Activated gamma-delta T cell (primary cell): ENCODE measurements at places on chromosomes 5 and 9.

- DNase-seq, result no peak
Measured at GRCh38 chr5:106648401-106648800, 1022.3 kb downstream of the EFNA5 start.

GRCh38 chr5:156755421-156756087 is 94.5 kb upstream of the PPP1R2B start:
- no peak for DNase-seq

GRCh38 chr5:107571621-107572536 is 98.9 kb downstream of the EFNA5 start:
- peak; percentile 60 for DNase-seq

GRCh38 chr5:81027481-81028058 is 67.4 kb downstream of the RASGRF2 start:
- DNase-seq, result no peak

DNA sequence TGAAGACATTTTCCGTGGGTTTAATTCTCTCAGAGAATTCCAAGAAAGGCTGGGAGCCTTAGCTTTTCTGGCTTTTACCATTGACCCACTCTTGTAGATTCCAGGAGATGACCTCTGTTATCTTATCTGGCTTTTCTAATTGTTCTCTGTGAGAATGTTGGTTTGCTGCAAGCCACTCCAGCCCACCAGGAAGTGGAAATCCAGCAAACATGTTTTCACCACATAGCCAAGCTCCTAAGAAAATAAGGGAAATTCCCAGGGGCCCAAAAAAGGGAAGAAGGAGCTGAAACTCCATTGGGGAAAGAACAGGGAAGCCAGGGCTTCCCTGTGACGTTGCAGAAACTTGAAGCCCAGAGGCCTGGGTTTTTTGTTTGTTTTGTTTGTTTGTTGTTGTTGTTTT is 19.7 kb downstream of the GPR107 start:
- no peak for DNase-seq
